ENCODE measurements at places on chromosomes 7 and 10. TPM values are rescaled to one million over a fixed set of nuclear protein-coding genes. Genes with fewer than 3 reads are reported as not detected.

VWA2 gene
- not detected for polyA plus RNA-seq

DENND2A gene
- 2.7 TPM for polyA plus RNA-seq

ORC5 gene
- 11.5 TPM for polyA plus RNA-seq

SPDYE5 gene
- polyA plus RNA-seq = not detected

- DNase-seq = no peak
Measured at GRCh38 chr7:28479507-28479947, 67.2 kb downstream of the CREB5 start.

DNA sequence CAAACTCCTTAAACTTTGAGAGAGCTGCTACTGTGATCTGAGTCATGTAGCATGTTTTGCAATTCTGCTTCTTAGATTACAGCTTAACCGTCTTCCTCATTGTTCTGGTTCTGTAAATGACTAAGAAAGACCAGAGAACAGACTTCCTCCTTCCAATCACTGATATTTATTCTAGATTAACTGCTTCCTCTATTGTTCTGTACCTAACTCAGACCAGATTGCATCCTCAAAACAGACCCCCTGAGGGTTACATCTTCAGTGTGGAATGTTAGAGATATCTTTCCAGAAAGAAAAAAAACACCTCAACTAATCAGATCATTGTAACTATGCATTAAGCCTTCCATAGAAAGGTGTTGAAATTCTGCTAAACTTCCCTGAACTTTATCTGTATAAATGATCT is 5.7 kb upstream of the PIP start:
- no peak for DNase-seq

DNA sequence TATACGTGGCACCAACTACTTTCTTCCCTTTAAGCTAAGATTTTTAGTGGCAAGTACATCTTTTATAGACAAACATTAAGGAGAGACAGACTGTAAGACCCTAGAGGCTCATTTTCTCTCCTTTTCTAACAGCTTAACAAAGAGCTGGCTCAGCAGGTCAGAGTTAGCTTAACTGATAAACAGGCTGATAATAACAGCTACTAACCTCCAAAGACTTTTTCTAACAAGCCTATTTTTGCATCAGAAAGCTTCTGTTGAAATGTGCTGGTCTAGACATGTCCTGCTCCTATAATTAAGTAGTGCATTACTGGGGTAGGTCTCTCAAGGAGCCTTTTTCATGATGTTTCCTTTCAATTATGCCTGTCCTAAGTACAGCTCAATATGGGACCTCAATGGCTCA is 238.2 kb upstream of the FAM3C start:
- no peak for DNase-seq

- no peak for DNase-seq
Measured at GRCh38 chr10:101290881-101291280, 61.6 kb upstream of the LBX1 start.

DNA sequence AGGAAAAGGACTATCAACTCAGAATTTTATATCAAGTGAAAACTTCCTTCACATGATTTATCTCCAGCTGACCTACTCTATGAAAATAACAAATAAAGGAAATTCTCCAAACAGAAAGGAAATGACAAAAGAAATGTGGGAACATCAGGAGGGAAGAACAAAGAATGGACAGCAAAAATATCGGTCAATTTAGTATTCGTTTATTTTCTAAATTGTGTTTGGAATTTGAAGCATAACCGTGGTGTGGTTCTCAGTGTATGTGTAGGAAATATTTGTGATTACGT is 8.7 kb downstream of the WDR37 start:
- no peak for DNase-seq
